ENCODE measurements at places on chromosomes 4 and X.

- no peaks in the 10 kb centered on the region for H3K36me3 ChIP-seq
- no peaks in the 10 kb centered on the region for H3K4me1 ChIP-seq
- H3K27ac ChIP-seq, result no peak overlapping the region
Measured at GRCh38 chr4:135192751-135193535, 991.4 kb upstream of the PABPC4L start.

GRCh38 chrX:119240356-119240755, 4.3 kb downstream of the PGRMC1 start:
- no peaks in the 10 kb centered on the region for H3K27me3 ChIP-seq
- no peak for DNase-seq
- H3K4me1 ChIP-seq, result peaks cover 9% of the 10 kb centered on the region

GRCh38 chr4:69984030-69984443, 11.7 kb upstream of the STATH start:
- no peaks in the 10 kb centered on the region for H3K36me3 ChIP-seq
- no peak overlapping the region for H3K4me3 ChIP-seq
- DNase-seq, result peak; percentile 58

- no peak overlapping the region for H3K27ac ChIP-seq
- H3K27me3 ChIP-seq, result no peaks in the 10 kb centered on the region
- H3K4me1 ChIP-seq, result no peaks in the 10 kb centered on the region
- DNase-seq, result no peak
- H3K36me3 ChIP-seq, result no peaks in the 10 kb centered on the region
Measured at GRCh38 chr4:94856030-94856429, 98.3 kb downstream of the BMPR1B start.

- H3K27ac ChIP-seq, result no peak overlapping the region
- no peaks in the 10 kb centered on the region for H3K4me1 ChIP-seq
- no peak for DNase-seq
- H3K4me3 ChIP-seq, result no peak overlapping the region
Measured at GRCh38 chrX:112931478-112931877, 90.8 kb upstream of the AMOT start.

DNA sequence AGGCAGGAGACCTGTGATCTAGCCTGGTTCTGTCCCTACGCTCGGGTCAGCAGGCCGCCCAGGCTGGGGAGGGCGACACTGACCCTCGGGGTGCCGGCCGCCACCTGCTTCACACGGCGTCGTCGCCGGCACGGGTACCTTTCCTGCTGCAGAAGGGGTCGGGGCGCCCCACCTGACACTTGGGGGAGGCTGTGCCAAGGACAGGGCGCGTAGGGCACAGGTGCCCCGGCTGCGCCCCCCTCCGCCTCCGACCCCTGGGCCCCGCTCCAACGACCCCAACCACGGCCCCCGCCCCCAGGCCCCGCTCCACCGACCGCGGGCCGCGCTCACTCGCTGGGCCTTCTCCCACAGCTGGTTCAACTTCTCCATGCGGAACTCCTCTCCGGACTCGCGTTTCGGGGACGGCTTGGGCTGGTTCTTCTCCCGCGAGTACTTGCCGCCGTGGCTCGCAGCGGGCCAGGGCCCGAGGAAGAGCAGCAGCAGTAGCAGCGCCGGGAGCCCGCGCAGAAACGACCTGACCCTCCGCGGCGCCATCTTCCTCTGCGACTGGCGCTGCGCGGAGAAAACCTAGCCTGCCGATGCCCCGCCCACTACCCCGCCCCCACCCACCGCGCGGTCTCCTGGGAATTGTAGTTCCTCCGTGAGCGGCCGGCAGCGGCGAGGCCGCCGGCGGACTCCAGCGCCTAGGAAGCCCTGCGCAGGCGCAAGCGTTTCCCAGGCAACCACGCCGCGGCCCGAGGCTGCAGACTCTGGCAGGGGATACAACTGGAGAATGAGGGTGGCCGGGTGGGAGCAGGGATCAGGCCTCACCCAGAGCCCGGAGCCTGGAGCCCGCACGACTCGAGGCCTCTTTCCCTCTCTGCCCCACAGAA, at the start of gene LRPAP1:
TSS of gene LRPAP1 (minus strand) at position 544 of the 872 bp plus-strand sequence. CDS start at position 534, 10 bp downstream.
- peaks cover 32% of the 10 kb centered on the region for H3K4me1 ChIP-seq
- H3K27ac ChIP-seq, result peak within 1 kb of the TSS; percentile 77
- no peaks in the 10 kb centered on the region for H3K27me3 ChIP-seq
- DNase-seq, result peak; percentile 95
